ENCODE measurements at places on chromosomes 1 and 21.

- DNase-seq: no peak
These were observed 13.7 kb upstream of the CPLANE2 start for GRCh38 chr1:16250524-16251251.

DNA sequence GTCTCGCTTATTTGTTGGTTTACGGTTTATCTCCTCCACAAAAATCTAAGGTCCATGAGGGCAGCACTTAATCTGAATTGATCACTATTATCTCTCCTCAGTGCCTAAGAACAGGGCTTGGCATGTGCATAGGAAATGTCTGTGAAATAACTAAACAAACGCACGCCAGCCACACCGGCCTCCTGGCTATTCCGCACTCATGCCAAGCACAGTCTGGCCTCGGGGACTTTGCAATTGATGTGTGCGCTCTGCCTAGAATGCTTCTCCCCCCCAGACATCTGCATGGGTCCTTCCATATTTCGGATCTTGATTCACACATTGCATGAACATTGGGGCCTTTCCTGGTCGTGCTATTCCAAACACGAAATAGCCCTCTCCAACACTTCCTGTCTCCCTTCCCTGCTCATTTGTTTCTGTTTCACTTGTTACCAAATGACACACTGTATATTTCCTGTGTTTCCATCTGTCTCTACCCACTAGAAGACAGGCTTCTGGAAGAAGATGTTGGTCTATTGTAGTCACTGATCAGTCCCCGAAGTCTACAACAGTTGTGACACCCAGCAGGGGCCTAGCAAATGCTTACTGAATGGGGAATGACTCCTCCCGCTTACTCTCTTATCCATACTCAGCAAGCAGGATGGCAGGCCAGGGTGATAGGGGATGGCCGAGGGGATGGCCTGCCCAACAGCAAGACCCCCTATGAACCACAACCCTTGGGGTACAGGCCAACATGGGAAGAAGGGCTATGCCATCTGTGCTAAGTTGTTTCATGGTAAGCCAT is 93.9 kb downstream of the GLIS1 start:
- DNase-seq: no peak

DNA sequence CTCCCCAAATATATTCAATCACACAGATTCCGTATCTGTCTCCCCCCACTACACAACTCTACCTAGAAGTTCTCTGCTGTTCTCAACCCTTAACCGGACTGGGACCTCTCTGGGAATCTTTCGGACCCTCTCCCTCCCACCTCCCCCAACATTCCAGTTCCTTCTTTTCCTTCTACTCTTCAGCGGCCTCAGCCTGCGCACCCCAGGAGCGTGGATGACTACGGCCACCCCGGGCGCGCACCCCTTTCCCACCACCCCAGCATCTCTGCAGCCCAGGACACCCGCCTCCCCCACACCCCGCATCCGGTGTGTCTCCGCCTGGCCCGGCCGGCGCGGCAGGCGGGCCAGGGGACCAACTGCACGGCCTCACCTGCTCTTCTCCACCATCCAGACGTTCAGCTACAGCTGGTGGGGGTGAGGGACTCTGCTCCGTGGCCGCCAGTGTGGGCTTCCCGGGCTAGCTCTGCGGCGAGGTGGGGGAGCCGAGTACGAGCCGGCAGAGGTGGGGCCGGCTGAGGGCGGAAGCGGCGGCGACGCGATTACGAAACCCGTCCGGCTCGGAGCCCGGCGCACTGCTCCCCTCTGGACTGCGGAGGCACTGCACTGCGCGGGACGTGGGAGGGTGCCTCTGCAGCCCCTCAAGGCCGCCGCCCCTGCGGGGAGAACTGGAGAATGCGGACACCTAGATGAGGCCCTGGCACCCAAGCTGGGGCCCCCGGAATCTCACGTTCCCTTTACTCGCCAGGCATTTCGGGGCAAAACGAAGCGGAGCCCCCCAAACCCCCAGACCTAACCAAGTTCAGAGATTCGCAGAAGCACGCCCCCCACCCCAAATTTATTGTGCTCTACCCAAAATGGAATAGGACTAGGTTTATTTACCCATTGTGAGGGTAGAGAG is at the start of gene CDC42SE1:
Gene CDC42SE1, minus strand, starts transcription at position 514 of the 898 bp plus-strand sequence. CDS start 3,892 bp downstream, outside the sequence.
- peak; percentile 86 for DNase-seq

GRCh38 chr1:10250663-10251062 is 40.3 kb downstream of the KIF1B start:
- no peak for DNase-seq

GRCh38 chr21:43864313-43864961 is 586 bp upstream of the AGPAT3 start:
- DNase-seq: peak; percentile 65

Data from NCI-H1092 treated with DMSO at 0.1 percent for 48 hours (cell line).